Fibroblast of gingiva (primary cell): ENCODE measurements at places on chromosomes 2 and 18.

DNA sequence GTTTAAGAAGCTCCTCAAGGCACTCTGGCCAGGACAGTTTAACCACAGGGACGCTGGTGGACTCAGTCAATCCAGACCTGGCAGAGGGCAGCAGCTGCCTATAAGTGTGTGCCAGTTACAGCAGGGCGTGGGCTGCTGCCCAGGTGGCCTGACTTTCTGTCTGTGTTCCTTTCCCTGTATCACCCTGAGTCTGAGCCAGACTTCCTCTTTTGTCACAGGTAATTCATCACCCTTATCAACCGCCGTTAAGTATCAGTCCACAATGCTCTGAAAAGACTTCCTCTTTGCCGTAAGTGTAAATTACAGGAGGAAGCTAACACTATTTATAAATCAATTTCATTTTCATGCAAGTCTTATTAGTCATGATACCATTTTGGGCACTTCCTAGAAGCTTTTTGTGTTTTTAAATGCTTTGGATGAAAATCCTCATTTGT, 7.0 kb downstream of the LPIN1 start:
- no peak for DNase-seq

GRCh38 chr2:212732860-212733259, 194.3 kb upstream of the ERBB4 start:
- no peak for DNase-seq

DNA sequence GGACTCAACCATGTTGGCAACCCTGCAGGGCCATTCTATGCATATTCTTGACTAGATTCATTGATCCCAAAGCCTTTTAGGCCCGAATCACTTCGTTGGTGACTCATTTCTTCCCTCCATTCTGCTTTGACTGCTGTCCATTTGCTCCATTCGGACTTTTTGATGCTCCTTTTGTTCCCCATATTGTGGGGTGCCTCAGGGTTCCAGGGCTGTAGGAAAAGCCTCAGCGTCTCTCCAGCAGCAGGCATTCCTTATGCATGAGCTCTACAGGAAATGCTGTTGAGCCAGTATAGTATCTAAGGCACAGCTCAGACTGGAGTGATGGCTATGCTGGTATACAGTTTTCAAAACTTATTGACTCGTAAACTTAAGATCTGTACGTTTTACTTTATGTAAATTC, 292.6 kb downstream of the PRKCE start:
- DNase-seq, result peak; percentile 20

GRCh38 chr2:128615571-128615970, 296.9 kb upstream of the HS6ST1 start:
- DNase-seq, result no peak

DNA sequence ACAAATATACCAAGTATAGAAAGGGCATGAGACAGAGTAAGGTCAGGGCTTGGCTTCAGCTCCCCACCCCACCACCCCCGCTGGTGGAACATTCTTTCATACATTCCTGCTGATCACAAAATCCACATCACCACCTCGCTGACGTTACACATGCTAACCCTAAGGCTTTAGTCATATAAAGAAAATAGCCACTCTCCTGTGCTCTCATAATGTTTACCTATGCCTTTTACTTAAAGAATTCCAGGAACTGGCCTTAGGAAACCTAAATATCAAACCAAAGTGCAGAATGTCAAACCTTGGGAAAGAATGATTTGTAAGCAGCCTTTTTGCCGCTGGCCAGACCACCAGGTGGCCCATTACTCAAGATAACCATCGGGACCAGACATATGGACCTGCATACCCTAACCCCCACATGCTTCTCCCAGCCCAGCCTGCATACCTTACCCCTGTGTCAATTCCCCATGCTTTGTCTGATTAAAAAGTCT, 136.3 kb upstream of the SLC39A10 start:
- DNase-seq, result peak; percentile 52

DNA sequence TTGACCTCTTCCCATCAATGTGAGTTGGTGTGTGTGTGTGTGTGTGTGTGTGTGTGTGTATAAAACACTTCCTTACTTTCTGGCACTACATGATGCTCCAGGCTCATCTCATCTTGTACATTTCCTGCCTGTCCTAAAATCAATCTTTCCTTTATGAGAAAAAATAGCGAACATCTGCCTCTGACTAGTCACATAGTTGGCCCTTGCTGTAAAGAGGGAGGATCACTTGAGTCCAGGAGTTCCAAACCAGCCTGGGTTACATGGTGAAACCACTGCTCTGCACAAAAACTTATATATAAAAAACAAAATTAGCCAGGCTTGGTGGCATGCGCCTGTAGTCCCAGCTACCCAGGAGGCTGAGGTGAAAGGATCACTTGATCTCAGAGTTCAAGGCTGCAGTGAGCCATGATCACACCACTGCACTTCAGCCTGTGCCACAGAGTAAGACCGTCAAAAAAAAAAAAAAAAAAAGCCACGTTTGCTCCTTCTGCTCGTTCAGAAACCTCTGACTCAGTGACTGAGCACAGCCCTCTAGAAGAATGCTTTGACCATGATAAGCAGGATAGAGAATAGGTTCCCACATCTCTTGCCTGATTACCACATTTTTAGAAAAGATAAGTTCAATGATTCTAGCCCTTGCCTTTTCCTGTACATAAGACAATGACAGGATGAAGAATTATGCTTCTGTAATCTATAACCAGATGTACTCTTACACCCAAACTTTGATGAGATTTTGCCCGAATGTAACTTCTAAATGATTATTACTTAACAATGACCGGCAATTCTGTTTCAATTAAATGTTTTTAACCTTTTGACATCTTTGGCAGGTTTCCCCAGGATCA, 45.2 kb upstream of the ST3GAL5 start:
- no peak for DNase-seq

DNA sequence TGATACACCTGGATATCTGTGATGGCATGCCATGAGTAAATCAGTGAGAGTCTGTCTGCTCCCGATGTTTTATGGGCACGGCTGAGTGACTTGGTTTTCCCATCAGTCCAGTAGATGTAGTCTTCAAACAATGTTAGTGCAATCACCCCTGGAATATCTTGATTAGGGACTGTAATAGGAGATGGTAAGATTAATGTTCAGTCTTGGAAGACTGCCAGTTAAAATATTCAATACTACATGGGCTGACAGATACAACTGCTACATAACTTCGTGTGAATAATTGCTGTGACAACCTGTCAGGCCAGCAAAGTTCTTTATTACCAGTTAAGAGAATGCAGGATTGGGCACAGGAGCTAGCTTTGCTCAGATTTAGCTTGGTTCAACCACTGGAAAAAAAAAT, 1673.3 kb downstream of the LRP1B start:
- DNase-seq, result no peak

DNA sequence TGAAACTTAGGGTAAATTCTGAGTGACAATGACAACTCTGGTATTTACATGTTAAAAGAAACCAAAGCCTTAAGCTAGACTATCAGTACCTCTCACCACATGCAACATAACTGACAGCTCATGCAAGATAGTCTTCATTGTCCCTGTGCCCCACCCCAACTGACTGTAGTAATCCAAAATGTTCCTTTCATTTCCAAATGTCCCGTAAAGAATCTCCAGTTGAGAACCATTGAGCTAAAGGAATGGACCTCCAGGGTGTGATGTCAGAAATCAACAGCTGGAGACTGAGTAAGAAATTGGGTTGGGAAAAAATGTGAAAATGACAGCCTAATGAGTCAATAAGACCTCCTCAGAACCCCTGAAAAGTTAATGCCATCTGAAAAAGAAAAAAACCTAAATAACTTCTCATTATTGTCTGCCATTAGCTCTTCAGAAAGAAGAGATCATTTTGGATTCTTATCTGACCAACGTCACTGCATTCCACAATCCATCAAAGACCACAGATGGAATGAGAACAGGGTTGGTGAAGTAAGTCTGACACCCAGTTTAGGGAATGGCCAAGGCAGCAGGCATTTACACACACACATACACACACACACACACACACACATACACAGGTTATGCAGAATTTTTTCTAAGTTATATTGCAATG, 51.7 kb upstream of the ACVR2A start:
- DNase-seq, result no peak

DNA sequence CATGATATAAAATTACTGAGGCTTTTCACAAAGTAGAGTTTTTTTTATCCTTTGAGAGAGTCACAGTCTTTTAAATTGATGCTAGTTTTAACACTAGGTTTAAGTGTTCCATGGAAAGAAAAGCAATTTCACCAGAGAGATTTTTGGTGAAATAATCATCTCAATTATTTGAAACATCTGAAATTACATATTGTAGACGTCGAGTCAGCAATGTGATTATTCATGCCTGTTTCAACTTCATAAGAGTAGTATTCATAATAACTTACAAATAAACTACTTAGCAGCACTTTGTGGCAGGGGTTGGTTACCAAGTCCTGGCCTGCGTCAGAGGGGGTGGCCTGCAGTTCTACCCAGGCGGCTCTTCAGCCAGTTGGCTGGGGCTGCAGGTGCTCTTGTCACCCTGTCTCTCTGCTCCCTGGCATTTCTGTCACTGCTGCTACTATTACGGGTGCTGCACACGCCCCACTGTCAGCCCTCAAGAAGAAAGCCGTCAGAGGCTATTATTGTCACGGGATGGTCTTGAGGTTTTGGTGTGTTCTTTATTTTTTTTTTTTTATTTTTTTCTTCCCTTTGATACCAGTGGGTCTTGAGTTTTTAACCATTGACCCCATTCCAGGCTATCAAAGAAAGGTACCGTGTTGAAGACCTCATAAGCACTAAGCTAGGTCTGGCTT, 50.4 kb downstream of the MALT1 start:
- DNase-seq, result peak; percentile 22

DNA sequence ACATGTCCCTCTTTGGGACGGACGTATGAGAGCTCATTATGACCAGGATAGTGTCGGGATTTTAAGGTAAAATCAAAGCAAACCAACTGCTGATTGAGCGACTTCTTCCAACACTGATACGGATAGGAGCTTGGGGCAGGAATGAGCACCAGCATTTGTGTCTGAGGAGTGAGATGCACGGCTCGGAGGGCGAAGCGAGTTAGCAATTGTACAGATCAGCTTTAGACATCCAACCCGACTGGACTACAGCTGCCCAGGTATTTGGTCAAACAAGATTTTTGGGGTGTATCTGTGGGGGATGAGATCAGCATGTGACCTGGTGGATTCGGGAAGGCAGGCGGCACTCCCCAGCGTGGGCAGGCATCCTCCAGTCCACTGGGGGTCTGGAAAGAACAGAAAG, 76.1 kb downstream of the NDUFA10 start:
- no peak for DNase-seq
